ENCODE measurements at places on chromosomes 2 and 18.

GRCh38 chr2:186201371-186201770 is 284.7 kb upstream of the ZC3H15 start:
- no peak overlapping the region for H3K4me3 ChIP-seq
- no peaks in the 10 kb centered on the region for H3K27me3 ChIP-seq
- no peaks in the 10 kb centered on the region for H3K36me3 ChIP-seq

GRCh38 chr18:49788327-49788898 is 24.9 kb downstream of the ACAA2 start:
- H3K4me1 ChIP-seq = no peaks in the 10 kb centered on the region
- no peaks in the 10 kb centered on the region for H3K27me3 ChIP-seq
- no peak overlapping the region for H3K4me3 ChIP-seq
- no peak for DNase-seq
- no peak overlapping the region for H3K27ac ChIP-seq

- no peak overlapping the region for H3K27ac ChIP-seq
- H3K36me3 ChIP-seq = no peaks in the 10 kb centered on the region
- H3K4me1 ChIP-seq = no peaks in the 10 kb centered on the region
- no peak overlapping the region for H3K4me3 ChIP-seq
- no peaks in the 10 kb centered on the region for H3K27me3 ChIP-seq
Measured at GRCh38 chr2:226971084-226971483, 135.2 kb downstream of the RHBDD1 start.

- no peak overlapping the region for H3K27ac ChIP-seq
- H3K4me1 ChIP-seq = peaks cover 1% of the 10 kb centered on the region
- no peak for DNase-seq
- H3K36me3 ChIP-seq = no peaks in the 10 kb centered on the region
Measured at GRCh38 chr2:178859730-178860129, 52.5 kb upstream of the TTN start.

- H3K27me3 ChIP-seq = peaks cover 14% of the 10 kb centered on the region
- H3K4me1 ChIP-seq = peaks cover 3% of the 10 kb centered on the region
- H3K27ac ChIP-seq = no peak overlapping the region
- DNase-seq = no peak
Measured at GRCh38 chr2:237625777-237626176, 1.6 kb upstream of the LRRFIP1 start.

GRCh38 chr18:35089382-35089781 is 48.2 kb downstream of the MAPRE2 start:
- no peaks in the 10 kb centered on the region for H3K4me1 ChIP-seq
- H3K36me3 ChIP-seq = no peaks in the 10 kb centered on the region
- DNase-seq = no peak
- no peak overlapping the region for H3K4me3 ChIP-seq
- no peak overlapping the region for H3K27ac ChIP-seq

GRCh38 chr2:66324909-66325528 is 109.9 kb upstream of the MEIS1 start:
- H3K4me1 ChIP-seq = peaks cover 3% of the 10 kb centered on the region
- no peaks in the 10 kb centered on the region for H3K27me3 ChIP-seq
- no peaks in the 10 kb centered on the region for H3K36me3 ChIP-seq
- no peak overlapping the region for H3K4me3 ChIP-seq
- no peak overlapping the region for H3K27ac ChIP-seq

DNA sequence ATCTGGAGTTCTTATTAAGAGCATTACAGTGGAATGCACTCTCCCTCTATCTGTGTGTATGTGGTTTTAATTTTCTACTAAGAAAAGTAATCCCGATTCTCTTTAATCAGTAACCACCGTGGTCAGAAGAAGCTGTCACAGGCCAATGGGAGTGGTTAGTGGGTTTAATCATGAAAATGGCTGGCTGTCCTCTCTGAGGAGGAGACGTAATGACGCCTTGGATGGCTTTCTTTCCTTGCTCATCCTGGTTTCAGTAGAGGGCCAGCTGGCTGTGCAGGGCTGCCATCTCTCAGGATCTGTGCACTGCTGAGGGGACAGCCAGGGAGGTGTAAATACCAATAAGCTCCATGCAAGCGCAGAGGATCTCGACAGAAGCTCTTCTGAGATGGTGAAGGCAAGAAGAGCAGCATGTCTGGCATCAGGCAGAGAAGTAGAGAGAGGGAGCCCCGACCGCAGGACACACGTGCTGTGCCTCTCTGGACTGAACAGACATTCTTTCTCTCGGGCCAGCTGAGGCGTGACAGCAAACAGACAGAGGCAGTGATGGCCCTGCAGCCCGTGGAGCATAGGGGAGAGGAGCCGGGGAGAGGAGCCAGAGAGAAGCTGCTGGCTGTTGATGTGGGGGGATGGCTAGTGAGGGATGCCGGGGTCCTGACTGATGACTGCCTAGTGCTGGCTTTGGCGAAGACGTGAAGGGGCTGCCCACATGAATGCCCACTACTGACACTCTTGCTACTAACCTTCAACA is 65.1 kb upstream of the DAPL1 start:
- H3K4me1 ChIP-seq = 0 out of 2 replicates have a peak, but pooled peaks cover under 1% of the 10 kb centered on the region
- H3K27ac ChIP-seq = no peak overlapping the region
- DNase-seq = no peak
- H3K27me3 ChIP-seq = no peaks in the 10 kb centered on the region
- H3K36me3 ChIP-seq = no peaks in the 10 kb centered on the region

- DNase-seq = peak; percentile 81
- no peaks in the 10 kb centered on the region for H3K4me1 ChIP-seq
Measured at GRCh38 chr18:6920099-6920955, 190.8 kb downstream of the ARHGAP28 start.

GRCh38 chr2:226893216-226893615 is 57.4 kb downstream of the RHBDD1 start:
- no peaks in the 10 kb centered on the region for H3K27me3 ChIP-seq
- H3K27ac ChIP-seq = no peak overlapping the region
- no peak for DNase-seq
- H3K36me3 ChIP-seq = no peaks in the 10 kb centered on the region
- no peaks in the 10 kb centered on the region for H3K4me1 ChIP-seq

GRCh38 chr2:178479275-178479616 is 846 bp upstream of the FKBP7 start:
- no peaks in the 10 kb centered on the region for H3K27me3 ChIP-seq
- 0 out of 2 replicates have a peak, but pooled peaks cover 1% of the 10 kb centered on the region for H3K4me1 ChIP-seq
- H3K36me3 ChIP-seq = no peaks in the 10 kb centered on the region
- no peak for DNase-seq

DNA sequence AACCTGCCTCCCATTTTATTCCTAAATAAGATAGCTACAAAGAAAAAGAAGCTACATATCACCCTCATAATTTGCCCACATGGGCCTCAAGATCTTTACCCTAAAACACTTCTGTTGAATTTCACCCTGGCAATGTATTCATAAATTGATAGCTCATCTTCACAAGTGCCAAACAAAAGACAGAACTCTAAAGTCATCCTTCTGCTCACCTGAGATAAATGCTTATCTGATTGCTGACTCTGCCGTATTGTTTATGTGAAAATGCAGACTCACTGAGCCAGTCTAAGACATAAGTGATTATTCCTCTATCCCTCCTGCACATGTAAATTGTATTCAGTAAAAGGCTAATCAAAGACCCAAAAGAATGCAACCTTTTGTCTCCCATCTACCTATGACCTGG is 2.0 kb downstream of the RDH14 start:
- H3K27ac ChIP-seq = no peak overlapping the region
- no peaks in the 10 kb centered on the region for H3K36me3 ChIP-seq
- no peaks in the 10 kb centered on the region for H3K27me3 ChIP-seq
- no peak overlapping the region for H3K4me3 ChIP-seq
- H3K4me1 ChIP-seq = no peaks in the 10 kb centered on the region

DNA sequence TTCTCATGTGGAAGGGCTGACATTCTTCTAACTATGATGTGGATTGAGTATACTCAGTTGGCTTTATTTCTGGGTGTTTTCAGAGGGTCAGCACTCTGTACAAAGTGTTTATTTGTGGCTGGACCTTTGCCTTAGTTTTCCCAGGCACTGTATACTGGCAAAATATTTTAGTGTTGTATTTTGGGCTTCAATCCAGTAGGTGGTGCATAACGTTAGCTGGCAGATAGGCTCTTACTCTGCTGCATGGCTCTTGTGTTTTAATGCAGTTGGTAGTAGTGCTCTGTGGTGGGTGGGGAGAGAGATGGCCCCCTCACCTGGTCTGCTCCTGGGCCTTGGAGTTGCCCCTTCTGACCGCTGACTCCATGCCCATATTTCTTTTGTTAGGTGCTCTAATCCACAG is 75.6 kb upstream of the REG3A start:
- no peak overlapping the region for H3K4me3 ChIP-seq
- no peaks in the 10 kb centered on the region for H3K27me3 ChIP-seq
- H3K4me1 ChIP-seq = no peaks in the 10 kb centered on the region
- no peaks in the 10 kb centered on the region for H3K36me3 ChIP-seq
- no peak for DNase-seq
